T-cell (primary cell): ENCODE measurements at places on chromosomes 11 and 22.
A peak's percentile ranks its signal among the peaks of the same experiment; 100 is the strongest.

- no peaks in the 10 kb centered on the region for H3K4me1 ChIP-seq
- no peak for DNase-seq
- no peak overlapping the region for H3K27ac ChIP-seq
Measured at GRCh38 chr11:2679011-2679676, 20.6 kb downstream of the KCNQ1OT1 start.

GRCh38 chr22:17013396-17014100, 5.5 kb upstream of the GAB4 start:
- H3K4me1 ChIP-seq, result no peaks in the 10 kb centered on the region
- DNase-seq, result no peak
- no peak overlapping the region for H3K27ac ChIP-seq

GRCh38 chr11:64088162-64089026, 52.7 kb downstream of the FLRT1 start:
- H3K27me3 ChIP-seq, result no peaks in the 10 kb centered on the region
- H3K36me3 ChIP-seq, result no peaks in the 10 kb centered on the region
- H3K4me1 ChIP-seq, result no peaks in the 10 kb centered on the region
- DNase-seq, result no peak
- no peak overlapping the region for H3K27ac ChIP-seq

DNA sequence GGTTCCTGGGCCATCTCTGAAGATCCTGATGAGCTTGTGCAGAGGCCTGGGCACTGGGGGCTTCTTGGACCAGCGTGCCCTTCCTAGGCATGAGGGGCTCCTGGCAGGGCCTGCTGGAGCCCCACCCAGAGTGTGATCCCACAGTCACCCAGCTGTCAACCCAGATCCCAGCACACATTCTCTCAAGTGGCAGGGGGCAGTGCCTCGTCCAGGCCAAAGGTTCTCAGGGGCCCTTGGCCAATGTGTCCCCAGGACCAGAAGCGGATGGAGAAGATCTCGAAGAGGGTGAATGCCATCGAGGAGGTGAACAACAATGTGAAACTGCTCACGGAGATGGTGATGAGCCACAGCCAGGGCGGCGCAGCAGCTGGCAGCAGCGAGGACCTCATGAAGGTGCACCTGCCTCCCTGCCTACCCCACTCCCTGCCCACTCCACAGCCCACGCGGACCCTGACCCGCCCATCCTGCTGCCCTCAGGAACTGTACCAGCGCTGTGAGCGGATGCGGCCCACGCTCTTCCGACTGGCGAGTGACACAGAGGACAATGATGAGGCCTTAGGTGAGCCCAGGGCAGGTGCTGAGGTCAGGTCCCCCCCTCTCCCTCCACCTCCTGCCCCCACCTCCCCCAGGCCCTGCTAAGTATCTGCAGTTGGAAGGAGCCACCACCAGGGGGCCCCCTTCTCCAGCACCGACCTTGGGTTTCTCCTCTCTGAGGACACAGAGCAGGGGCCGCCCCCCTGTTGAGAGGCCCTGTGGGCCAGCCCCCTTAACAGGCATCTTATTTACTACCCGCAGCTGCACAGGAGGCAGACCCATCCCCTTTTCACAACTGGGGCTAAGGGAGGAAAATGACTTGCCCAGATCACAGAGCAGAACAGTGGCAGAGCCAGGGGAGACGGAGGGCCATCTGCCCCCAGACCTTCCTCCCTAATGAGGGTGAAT, 14.7 kb downstream of the GGA1 start:
- no peak overlapping the region for H3K4me3 ChIP-seq
- peak overlapping the region; percentile 77 for H3K27ac ChIP-seq
- peak; percentile 65 for DNase-seq
- H3K4me1 ChIP-seq, result peaks cover 27% of the 10 kb centered on the region

GRCh38 chr11:37264783-37265182, 666.7 kb upstream of the RAG2 start:
- no peaks in the 10 kb centered on the region for H3K4me1 ChIP-seq
- H3K27me3 ChIP-seq, result no peaks in the 10 kb centered on the region
- H3K36me3 ChIP-seq, result no peaks in the 10 kb centered on the region
- no peak for DNase-seq

GRCh38 chr22:17234144-17234623, 14.9 kb upstream of the ADA2 start:
- no peak overlapping the region for H3K27ac ChIP-seq
- H3K4me1 ChIP-seq, result no peaks in the 10 kb centered on the region
- no peaks in the 10 kb centered on the region for H3K36me3 ChIP-seq
- H3K27me3 ChIP-seq, result no peaks in the 10 kb centered on the region
- no peak for DNase-seq

GRCh38 chr11:26073646-26074045, 258.3 kb upstream of the ANO3 start:
- no peaks in the 10 kb centered on the region for H3K4me1 ChIP-seq
- H3K27me3 ChIP-seq, result no peaks in the 10 kb centered on the region
- no peak for DNase-seq
- H3K36me3 ChIP-seq, result no peaks in the 10 kb centered on the region
- H3K4me3 ChIP-seq, result no peak overlapping the region
- no peak overlapping the region for H3K27ac ChIP-seq

DNA sequence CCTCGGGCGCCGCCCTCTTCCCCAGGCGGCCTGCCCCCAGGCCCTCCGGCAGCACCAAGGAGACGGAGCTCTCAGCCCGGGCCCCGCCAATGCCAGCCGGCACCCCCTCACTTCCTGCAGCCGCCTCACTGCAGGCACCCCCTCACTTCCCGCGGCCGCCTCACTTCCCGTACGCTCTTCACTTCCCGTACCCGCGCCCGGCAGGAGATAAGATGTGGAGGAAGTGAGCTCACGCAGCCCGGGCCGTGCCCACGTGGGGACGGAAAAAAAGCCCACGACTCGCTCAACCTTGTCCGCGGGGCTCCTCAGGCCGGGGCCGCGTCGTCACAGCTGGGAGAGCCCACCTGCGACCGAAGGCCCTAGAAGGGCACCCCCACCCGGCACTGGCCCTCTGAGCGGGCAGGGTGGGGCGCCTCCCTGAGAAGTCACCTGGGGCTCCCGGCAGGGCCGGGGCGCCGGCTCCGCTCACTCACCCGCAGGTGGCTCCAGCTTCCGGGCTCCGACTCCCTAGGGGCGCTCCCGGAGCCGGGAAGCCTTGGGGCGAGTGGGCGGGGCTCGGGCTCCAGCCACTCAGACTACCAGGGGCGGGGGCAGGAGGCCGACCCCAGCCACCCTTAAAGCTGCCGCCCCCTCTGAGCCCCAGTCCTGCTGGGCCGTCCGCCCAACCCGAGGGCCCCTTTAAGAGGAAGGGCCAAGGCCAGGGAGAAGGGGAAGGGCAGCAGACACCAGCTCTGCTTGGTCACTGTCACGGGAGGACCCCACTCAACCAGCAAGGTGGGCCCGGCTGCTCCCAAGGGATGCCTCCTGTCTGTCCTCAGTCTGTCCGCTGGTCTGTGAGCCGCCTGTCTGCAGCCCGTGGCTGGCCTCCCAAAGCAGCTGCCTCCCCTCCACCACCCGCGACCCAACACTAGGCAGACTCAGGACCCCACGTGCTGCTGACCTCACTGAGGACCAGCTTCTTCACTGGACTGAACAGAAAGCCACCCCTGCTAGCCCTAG, 31.4 kb downstream of the PISD start:
- H3K27ac ChIP-seq, result peak overlapping the region; percentile 89
- peaks cover 64% of the 10 kb centered on the region for H3K4me1 ChIP-seq
- no peaks in the 10 kb centered on the region for H3K36me3 ChIP-seq

- H3K4me1 ChIP-seq, result peaks cover 45% of the 10 kb centered on the region
- DNase-seq, result no peak
- H3K27me3 ChIP-seq, result no peaks in the 10 kb centered on the region
- peak overlapping the region; percentile 5 for H3K27ac ChIP-seq
- no peaks in the 10 kb centered on the region for H3K36me3 ChIP-seq
Measured at GRCh38 chr11:77152846-77153245, 24.8 kb downstream of the MYO7A start.

DNA sequence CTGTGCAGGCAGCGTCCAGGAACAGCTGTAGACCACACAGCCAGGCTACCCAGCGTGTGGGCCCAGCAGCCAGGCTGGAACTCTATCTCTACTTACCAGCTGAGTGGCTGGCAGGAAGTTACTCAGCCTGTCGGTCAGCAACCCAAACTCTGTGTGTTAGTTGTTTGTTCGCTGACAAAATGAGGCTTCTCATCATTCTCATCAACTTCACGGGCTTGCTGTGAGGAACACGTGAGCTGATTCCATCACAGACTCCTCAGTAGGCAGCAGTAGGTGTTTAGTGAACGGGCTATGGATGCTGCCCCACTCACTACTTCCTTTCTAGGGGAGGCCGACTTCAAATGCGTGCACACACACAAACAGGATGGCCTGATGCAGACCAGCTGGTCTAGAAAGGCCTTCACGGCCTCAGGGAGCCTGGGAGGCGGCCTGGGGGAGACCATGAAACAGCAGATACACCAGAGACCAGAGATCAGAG, 830 bp upstream of the SPDYC start:
- H3K4me1 ChIP-seq, result no peaks in the 10 kb centered on the region
- H3K27me3 ChIP-seq, result no peaks in the 10 kb centered on the region
- no peaks in the 10 kb centered on the region for H3K36me3 ChIP-seq
- no peak overlapping the region for H3K27ac ChIP-seq

- no peaks in the 10 kb centered on the region for H3K36me3 ChIP-seq
- H3K4me3 ChIP-seq, result no peak overlapping the region
- no peaks in the 10 kb centered on the region for H3K4me1 ChIP-seq
- no peak for DNase-seq
- H3K27me3 ChIP-seq, result no peaks in the 10 kb centered on the region
Measured at GRCh38 chr22:45932071-45932470, 44.9 kb downstream of the WNT7B start.

DNA sequence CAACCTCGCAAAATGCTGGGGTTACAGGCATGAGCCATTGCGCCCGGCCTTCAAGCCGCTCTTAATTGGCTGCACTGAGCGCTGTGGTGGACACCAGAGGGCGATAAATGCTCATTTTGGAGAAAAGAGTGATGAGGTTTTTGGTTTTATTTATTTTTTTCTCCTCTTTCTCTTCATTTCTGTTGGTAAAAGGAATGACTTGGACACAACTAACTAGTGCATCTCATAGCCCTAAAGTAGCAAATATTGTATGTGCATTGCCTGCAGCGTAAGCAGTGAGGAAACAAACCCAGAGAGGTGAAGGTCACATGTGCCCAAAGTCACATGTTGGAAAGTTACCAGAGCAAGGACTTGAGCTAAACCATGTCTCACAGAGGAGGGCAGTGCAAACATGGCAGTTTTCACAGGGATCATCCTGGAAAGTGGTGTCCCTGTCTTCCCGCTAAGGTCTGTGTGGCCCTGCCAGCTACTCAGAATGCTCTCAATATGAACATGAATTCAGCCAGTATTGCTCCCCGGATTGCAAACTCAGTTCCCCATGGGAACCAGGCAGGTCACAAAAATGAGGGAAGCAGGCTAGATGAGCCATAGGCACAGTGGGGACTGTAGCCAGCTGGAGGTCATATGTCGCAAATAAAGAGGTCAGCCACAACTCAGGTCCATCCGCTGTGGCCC, 8.6 kb upstream of the CD82 start:
- DNase-seq, result peak; percentile 63
- H3K27ac ChIP-seq, result no peak overlapping the region
- no peak overlapping the region for H3K4me3 ChIP-seq

- H3K36me3 ChIP-seq, result peaks cover 2% of the 10 kb centered on the region
- DNase-seq, result no peak
- H3K4me1 ChIP-seq, result no peaks in the 10 kb centered on the region
- H3K27me3 ChIP-seq, result no peaks in the 10 kb centered on the region
- H3K27ac ChIP-seq, result no peak overlapping the region
Measured at GRCh38 chr22:31836010-31836409, 82.2 kb downstream of the DEPDC5 start.

- no peaks in the 10 kb centered on the region for H3K4me1 ChIP-seq
- DNase-seq, result no peak
- H3K27ac ChIP-seq, result no peak overlapping the region
- no peaks in the 10 kb centered on the region for H3K27me3 ChIP-seq
- no peaks in the 10 kb centered on the region for H3K36me3 ChIP-seq
- H3K4me3 ChIP-seq, result no peak overlapping the region
Measured at GRCh38 chr11:83642500-83642899, 356.3 kb upstream of the CCDC90B start.

- H3K36me3 ChIP-seq, result no peaks in the 10 kb centered on the region
- no peak overlapping the region for H3K4me3 ChIP-seq
- no peaks in the 10 kb centered on the region for H3K27me3 ChIP-seq
- no peaks in the 10 kb centered on the region for H3K4me1 ChIP-seq
Measured at GRCh38 chr22:31046539-31047226, 34.4 kb upstream of the SMTN start.

GRCh38 chr11:47886096-47886495, 37.9 kb upstream of the NUP160 start:
- peaks cover 38% of the 10 kb centered on the region for H3K4me1 ChIP-seq
- peak; percentile 10 for DNase-seq
- H3K36me3 ChIP-seq, result no peaks in the 10 kb centered on the region
- H3K4me3 ChIP-seq, result no peak overlapping the region
- peak overlapping the region; percentile 76 for H3K27ac ChIP-seq

- H3K4me3 ChIP-seq, result no peak overlapping the region
- H3K4me1 ChIP-seq, result no peaks in the 10 kb centered on the region
Measured at GRCh38 chr22:45210577-45210976, 30.1 kb downstream of the KIAA0930 start.

DNA sequence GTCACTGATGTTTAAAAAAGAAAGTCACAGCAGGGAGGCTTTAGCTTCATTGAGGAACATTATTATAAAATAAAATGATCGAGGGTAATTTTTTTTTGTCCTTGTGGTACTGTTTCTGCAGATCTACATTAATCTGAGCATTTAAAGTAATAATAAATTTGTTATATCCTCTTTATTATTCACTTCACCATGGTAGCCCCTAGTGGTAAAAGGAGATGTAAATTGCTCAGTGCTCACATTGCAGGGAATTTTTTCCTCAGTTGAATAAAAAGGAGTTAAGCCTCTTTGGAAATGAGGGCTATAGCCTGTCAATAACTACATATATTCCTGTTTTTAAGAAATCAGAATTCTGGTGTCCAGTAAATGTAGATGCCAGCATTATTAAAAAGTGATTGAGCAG, 99.7 kb upstream of the VPREB1 start:
- no peak overlapping the region for H3K4me3 ChIP-seq
- H3K36me3 ChIP-seq, result no peaks in the 10 kb centered on the region
- H3K27ac ChIP-seq, result no peak overlapping the region
- no peaks in the 10 kb centered on the region for H3K4me1 ChIP-seq
- DNase-seq, result no peak
- H3K27me3 ChIP-seq, result peaks cover 5% of the 10 kb centered on the region

DNA sequence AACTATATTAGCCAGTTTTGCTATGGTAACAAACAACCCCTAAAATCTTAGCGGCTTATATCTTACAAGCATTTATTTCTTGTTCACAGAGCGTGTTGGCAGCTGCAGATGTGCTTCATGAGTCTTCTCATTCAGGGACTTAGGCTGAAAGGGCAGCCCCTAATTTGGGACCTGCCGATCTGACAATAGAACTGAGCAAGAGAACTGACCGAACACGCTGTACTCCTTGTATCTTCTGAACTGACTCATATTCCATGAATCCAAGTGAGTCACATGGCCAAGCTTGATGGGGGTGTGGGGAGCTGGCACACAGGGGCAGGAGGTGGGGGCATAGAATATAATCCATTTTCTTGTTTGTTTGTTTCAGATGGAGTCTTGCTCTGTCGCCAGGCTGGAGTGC, 481.7 kb upstream of the CADM1 start:
- no peak overlapping the region for H3K4me3 ChIP-seq
- H3K27me3 ChIP-seq, result no peaks in the 10 kb centered on the region
- H3K27ac ChIP-seq, result no peak overlapping the region
- no peaks in the 10 kb centered on the region for H3K36me3 ChIP-seq
- H3K4me1 ChIP-seq, result no peaks in the 10 kb centered on the region

- no peak for DNase-seq
- H3K27me3 ChIP-seq, result peaks cover 3% of the 10 kb centered on the region
- no peaks in the 10 kb centered on the region for H3K36me3 ChIP-seq
- H3K27ac ChIP-seq, result no peak overlapping the region
Measured at GRCh38 chr11:15735706-15736105, 620.6 kb downstream of the SOX6 start.

GRCh38 chr11:126408496-126408895, 53.0 kb downstream of the ST3GAL4 start:
- H3K27ac ChIP-seq, result no peak overlapping the region
- no peaks in the 10 kb centered on the region for H3K27me3 ChIP-seq
- H3K36me3 ChIP-seq, result peaks cover 2% of the 10 kb centered on the region
- no peak overlapping the region for H3K4me3 ChIP-seq
